ENCODE measurements at places on chromosomes 13 and 19.

DNA sequence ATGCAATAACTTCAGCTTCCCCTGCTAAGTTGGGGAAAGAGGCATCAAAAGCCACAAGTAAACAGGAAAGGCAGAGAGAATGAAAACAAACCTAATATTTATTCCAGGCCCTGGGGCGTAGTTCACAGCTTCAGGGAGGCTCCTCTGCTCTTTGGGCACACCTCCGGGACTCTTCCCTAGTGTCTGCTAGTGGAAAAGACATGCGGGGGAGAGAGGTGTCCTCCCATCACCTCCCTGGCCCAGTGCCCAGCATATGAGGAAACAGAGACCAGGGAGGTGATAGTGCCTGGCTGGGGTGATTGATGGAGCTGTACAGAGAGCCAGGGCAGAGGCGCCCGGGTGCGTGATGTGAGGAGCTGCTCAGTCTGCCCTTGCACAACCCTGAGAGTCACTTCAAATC, 71.0 kb downstream of the RASL11A start:
- DNase-seq: no peak

DNA sequence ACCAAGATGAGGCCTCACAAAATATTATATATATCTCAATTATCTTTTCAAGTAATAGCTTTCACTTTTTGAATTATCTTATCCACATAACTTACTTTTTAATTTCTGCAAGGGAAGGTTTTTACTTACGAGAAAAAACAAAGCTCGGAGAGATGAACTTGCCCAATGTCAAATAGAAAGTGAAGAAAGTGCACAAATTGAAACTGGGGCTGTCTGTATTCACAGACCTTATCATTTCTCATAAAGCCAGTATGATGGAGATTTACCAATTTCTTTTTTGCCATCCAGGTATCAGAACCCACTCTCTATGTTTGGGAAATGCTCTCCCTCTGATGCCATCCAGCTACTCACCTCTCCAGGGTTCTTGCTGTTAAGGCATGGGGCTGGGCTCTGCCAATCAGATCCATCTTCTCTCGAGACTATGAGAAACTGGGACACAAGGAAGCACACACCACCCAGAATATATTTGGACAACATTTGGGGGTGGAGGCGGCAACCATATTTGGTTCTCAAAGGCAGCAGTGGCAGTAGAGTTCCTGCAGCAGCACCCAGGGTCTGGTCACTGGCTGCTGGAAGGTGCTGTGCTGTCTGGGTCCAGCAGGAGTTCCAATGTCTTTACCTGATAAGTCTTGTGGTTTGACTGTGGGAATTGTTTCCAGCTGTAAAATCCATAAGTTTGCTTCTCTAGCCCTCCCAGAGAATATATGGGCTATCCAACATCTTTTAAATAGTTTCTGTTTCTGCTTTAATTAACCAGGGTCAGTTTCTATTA, 45.8 kb upstream of the SCEL start:
- no peak for DNase-seq

- DNase-seq: no peak
These were observed 8.8 kb downstream of the ZNF724 start for GRCh38 chr19:23241419-23241818.

DNA sequence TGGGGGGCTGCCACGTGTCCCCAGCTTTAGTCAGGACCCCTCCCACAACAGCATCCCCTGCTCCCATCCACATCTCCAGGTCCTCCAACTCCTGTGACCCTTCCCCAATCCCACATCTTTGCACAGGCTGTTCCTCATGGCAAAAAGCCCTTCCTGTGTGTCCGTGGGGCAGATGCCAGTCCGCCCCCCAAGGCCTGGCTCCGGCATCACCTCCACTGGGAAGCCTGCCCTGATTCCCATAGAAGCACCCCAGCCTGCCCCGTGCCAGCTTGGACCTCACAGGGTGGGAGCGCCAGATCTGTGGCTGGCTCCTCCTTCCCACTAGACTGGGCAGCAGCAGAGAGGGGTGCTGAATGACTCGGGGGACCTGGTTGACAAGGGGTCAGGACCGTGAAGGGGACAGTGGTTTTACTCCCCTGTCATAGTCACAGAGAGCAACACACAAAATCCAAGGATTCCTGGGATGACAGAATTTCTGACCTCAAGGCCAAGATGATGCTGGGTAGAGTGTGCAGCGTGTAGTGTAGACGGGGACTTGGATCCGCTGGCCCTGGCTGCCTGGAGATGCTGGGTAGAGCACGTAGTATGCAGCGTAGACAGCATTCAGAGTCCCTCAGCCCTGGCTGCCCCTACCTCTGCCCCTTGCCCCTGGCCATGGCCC, 13.3 kb downstream of the KLF2 start:
- DNase-seq: no peak

GRCh38 chr13:83214452-83214851, 667.8 kb downstream of the SLITRK1 start:
- no peak for DNase-seq

DNA sequence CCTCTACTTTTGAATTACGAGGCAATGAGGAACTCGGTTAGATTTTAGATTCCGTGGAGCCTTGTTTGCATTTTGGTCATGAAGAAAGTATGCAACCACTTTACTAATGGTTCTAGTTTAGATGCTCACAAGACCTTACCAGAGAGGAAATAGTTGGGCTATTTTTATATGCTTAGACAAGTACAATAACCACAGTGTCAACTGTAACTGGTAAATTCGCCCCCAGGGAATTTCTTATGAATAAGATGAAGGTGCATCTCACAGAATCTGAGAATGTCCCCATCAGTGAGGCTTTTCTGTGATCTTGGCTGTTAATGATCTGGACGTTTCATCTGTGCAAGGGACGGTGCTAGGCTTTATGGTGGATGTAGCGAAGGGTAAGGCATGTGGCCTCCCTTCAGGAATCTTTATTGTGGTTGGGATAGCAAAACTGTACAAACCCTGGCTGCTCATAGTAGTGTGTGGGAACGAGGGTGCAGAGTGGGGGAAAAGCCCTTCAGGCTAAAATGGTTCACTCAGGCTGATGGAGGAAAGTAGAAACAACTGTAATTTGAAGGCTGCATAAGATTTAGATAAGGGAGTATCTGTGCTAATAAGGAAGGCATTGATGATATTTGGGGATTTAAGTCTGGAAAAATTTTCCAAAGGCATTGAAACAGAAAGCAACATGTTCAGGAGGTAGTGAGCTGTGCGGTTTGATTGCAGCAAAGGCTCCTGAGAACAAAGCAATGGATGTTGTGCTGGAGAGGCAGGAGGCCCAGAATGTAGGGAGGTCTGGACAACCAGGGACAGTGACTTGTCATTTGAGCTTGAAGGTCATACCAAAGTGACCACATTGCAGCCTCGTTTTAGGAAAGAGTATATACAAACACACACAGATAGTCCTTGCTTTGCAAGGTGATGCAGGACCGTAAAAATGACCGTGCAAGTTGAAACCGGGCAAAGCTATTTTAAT, 28.4 kb downstream of the UBAC2 start:
- DNase-seq: no peak

DNA sequence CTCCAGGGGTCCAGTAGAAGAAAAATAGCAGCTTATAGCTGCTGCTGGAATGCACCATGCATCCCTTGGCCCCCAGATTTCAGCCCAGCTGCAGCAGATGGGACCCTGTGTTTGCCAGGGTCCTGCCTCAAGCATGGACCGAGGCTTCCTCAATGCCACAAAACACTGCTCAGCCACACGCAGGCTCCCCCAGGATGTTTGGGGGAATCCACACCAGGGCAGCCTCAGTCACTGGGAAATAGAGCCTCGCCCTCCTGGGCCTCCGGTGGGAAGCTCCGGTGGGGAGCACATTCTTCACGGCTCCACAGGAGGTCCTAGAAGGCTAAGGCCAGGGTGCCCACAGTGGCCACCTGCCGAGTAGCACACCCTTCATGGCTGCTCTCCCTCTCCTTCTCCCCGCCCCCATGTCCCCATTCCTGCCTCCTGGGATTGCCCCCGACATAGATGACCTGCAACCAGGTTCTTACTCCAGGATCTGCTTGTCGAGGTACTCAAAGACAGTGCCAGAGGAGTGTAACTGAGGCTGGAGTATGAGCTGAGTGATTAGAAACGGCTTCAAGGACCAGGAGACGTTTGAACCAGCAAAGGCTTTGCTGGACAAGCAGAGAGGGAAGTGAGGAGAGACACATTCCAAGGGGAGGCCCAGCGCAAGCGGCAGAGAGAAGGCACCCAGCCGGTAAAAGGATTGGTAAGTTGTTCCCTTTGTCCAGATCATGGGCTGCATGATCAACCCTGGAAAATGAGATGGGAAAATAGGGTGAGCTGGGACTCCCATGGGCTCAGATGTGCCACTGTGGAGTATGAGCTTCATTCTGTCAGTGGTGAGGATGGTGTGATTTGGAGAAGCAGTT, 110.7 kb upstream of the UQCRFS1 start:
- DNase-seq: no peak

DNA sequence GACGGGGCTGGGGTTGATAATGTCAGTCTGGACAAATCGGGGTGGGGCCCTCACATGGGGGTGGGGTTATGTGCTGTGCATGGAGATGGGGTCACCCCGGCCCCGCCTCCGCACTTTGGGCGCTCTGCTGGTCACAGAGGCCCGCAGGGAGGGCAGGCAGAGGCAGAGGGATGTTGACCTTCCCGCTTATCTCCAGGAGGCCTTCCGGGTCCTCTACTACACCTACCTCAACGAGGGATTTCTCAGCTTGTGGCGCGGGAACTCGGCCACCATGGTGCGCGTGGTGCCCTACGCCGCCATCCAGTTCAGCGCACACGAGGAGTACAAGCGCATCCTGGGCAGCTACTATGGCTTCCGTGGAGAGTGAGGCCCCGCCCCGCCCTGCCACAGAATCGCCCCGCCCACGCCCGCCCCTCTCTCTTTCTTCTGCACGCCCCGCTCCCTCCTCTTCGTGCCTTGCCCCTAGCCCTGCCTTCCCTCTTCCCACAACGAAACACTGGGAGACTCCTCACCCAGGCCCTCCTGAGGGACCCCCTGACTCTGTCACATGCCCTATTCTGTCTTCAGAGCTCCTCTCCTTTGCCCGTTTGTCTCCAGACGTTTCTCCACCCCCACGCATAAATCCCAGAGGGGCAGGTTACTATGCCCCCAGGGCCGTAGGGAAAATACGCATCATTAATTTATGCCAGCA, 32.8 kb downstream of the TMEM161A start:
- no peak for DNase-seq

DNA sequence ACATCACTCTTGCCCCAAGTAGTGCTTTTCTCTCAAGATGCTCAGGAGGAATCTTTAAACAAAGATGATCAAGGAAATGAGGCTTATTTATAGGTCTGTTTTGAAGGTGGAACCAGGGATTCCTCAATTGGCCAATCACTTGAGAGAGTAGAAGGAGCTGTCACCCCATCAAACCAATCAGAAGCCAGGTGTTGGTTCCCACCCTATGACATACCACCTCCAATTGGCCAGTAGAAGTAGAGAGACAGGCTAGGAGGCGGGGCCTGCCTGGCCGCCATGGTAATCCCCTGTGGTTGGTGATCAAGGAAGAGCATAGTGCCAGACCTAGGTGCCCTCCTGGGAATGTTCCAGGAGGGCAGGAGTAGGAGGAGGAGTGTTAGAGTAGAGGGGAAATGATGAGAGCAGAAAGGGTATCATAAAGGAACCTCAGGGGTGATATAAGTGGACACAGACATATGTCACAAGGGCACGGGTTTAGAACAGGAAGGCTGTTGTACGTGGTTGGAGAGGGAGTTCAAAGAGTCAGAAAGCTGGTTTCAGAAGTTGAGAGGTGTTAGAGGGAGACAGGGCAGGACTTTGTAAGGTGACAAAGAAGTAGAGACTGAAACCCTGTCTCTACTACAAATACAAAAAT, 10.5 kb downstream of the PMIS2 start:
- DNase-seq: no peak

GRCh38 chr13:97226788-97227627, 4.9 kb downstream of the MBNL2 start:
- DNase-seq: peak; percentile 21

DNA sequence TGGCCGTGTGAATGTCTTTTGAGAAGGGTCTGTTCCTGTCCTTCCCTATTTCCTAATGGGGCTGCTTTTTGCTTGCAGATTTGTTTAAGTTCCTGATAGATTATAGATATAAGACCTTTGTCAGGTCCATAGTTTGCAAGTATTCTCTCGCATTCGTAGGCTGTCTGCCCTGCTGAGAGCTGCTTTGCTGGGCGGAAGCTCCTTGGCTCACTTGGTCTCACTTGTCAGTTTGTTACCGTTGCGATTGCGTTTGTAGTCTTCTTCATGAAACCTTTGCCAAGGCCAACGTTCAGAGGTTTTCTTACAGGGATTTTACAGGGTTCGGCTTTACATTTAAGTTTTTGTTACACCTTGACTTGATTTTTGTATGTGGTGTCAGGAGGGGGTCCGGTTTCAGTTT, 44.0 kb upstream of the TFDP1 start:
- DNase-seq: no peak

DNA sequence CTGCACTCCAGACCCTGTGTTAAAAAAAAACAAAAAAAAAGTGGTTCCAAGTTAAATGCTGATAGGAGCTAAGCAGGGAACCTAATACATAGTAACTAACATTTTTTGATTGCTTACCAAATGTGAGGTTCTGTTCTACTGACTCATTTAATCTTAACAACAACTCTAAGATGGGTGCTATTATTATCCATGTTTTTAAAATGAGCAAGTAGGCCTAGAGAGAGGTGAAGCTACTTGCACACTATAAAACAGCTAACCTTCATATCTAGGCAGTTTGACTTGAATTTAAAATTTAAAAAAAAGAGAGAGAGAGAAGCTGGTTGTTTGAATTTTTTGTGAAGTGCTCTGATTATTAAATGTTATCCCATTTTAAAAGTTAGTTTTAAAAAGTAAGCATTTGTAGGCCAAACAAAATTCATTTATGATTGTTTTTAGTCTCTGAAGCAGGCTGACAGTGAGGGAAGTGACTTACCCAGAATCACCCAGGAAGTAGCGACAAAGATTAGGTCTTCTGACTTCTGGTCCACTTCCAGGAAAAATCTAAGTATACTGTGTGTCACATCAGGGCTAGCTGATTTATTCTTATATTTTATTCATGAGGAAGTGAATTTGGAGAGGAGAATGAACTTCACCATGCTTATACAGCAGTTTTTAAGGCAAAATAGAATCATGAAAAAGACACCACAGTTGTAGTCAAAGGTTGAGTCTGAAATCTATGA, 2.4 kb downstream of the SIGLECL1 start:
- DNase-seq: no peak

- peak; percentile 20 for DNase-seq
These were observed 486 bp upstream of the SPINT2 start for GRCh38 chr19:38263689-38264485.

DNA sequence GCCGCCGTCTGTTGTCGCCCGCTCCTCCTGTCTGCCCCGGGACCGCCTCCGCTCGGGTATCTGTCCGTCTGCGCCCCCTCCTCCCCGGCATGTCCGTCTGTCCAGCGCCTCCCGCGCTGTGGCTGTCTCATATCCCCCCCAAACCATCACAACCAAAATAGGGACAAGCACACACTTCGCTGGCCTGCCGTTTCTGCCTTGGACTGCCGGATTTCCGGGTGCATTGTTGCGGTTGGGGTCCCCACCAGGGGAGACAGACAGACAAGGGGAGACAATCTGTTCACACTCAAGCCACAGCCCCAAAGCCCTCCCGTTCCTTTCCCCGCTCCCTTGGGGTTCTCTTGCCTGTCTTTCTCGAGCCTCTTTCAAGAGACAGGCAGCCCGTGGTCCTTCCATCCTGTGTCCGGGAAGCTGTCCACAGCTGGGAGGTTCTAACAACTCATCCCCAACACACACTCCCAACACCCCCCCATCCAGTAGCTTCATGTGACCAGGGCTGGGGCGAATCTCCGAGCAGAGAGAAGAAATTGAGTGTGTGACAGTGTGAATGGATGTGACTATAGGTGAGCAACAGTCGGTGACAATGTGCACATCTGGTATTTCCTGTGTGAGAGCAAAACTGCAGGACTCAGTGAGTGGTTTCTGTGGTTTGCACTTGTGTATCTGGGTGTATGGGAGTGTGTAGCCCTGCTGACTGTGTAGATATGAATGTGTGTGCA, 16.5 kb upstream of the FOSB start:
- DNase-seq: no peak

- DNase-seq: no peak
These were observed 106.0 kb downstream of the KDM4B start for GRCh38 chr19:5074830-5075394.
